HT-29 (cell line): ENCODE measurements at places on chromosomes 2 and 18. TPM values are rescaled to one million over a fixed set of nuclear protein-coding genes. Genes with fewer than 3 reads are reported as not detected.

AMER3 gene
- total RNA-seq, result not detected in 2 replicates

MRPL30 gene
- 23.5 and 26.2 TPM in 2 replicates for total RNA-seq

SGPP2 gene
- 16.9 and 23.6 TPM in 2 replicates for total RNA-seq

EFHD1 gene
- not detected in 2 replicates for total RNA-seq

CNGA3 gene
- not detected in 2 replicates for total RNA-seq

REG1B gene
- total RNA-seq, result not detected in 2 replicates

CHAC2 gene
- total RNA-seq, result 10.3 and 11.7 TPM in 2 replicates

BUB1 gene
- total RNA-seq, result 36.9 and 37.5 TPM in 2 replicates

EMILIN1 gene
- 0.65 and 1.1 TPM in 2 replicates for total RNA-seq

PHLPP1 gene
- total RNA-seq, result 7.5 and 7.9 TPM in 2 replicates

DSC1 gene
- total RNA-seq, result not detected in 2 replicates

C2orf80 gene
- not detected in 2 replicates for total RNA-seq

NDC80 gene
- 19.4 and 22.7 TPM in 2 replicates for total RNA-seq

GREB1L gene
- total RNA-seq, result not detected in 2 replicates

UGT1A5 gene
- total RNA-seq, result 3.1 and 3.5 TPM in 2 replicates

FOXI3 gene
- not detected in 2 replicates for total RNA-seq

GALNT3 gene
- 35.2 and 39.6 TPM in 2 replicates for total RNA-seq

RBM44 gene
- total RNA-seq, result 0.08 and 0.13 TPM in 2 replicates

ATP9B gene
- 24.9 and 27.1 TPM in 2 replicates for total RNA-seq

ABCG8 gene
- not detected in 2 replicates for total RNA-seq

C2orf66 gene
- total RNA-seq, result not detected in 2 replicates

SPHKAP gene
- not detected in 2 replicates for total RNA-seq

CPLX4 gene
- total RNA-seq, result not detected in 2 replicates

PDE6D gene
- 8.2 and 10.6 TPM in 2 replicates for total RNA-seq

CRYGC gene
- not detected in 2 replicates for total RNA-seq

GKN1 gene
- total RNA-seq, result not detected in 2 replicates

FLACC1 gene
- 0.13 and 1.2 TPM in 2 replicates for total RNA-seq

KLHL30 gene
- total RNA-seq, result 1.1 and 1.7 TPM in 2 replicates

HADHA gene
- 56.2 and 58.9 TPM in 2 replicates for total RNA-seq

NCKAP1 gene
- total RNA-seq, result 43.2 and 45.7 TPM in 2 replicates

PECR gene
- 15.6 and 26.5 TPM in 2 replicates for total RNA-seq

TMEM163 gene
- total RNA-seq, result not detected in 2 replicates

ANKRD29 gene
- total RNA-seq, result 3.1 and 7.4 TPM in 2 replicates

B3GNT2 gene
- 19.3 and 23.0 TPM in 2 replicates for total RNA-seq

IL1R2 gene
- total RNA-seq, result 3.9 and 6.6 TPM in 2 replicates

ADGRF3 gene
- total RNA-seq, result 0.16 and 0.28 TPM in 2 replicates

CNDP2 gene
- total RNA-seq, result 50.5 and 57.7 TPM in 2 replicates

NCKAP5 gene
- 0.03 TPM in 1 of 2 replicates, not detected in the other for total RNA-seq

TMEM178A gene
- not detected in 2 replicates for total RNA-seq

EVA1A gene
- not detected in 2 replicates for total RNA-seq

NPHP1 gene
- 0.92 and 2.0 TPM in 2 replicates for total RNA-seq

CSRNP3 gene
- 0.08 and 0.10 TPM in 2 replicates for total RNA-seq

DCDC2C gene
- total RNA-seq, result not detected in 2 replicates

ABCG5 gene
- not detected in 2 replicates for total RNA-seq

DLGAP1 gene
- total RNA-seq, result 0.08 and 0.53 TPM in 2 replicates

CFC1 gene
- total RNA-seq, result not detected in 2 replicates

METTL8 gene
- 6.9 and 10.7 TPM in 2 replicates for total RNA-seq
